ENCODE measurements at places on chromosomes 13 and 19. TPM values are rescaled to one million over a fixed set of nuclear protein-coding genes. Genes with fewer than 3 reads are reported as not detected.

- no peak for DNase-seq
These were observed 15.9 kb upstream of the EID2 start for GRCh38 chr19:39555883-39556282.

ZNF578 gene
- total RNA-seq = 4.2 TPM

GRIN3B gene
- 0.45 TPM for total RNA-seq

PSG6 gene
- not detected for total RNA-seq

GRCh38 chr13:50649211-50649610 is 194.3 kb downstream of the DLEU7 start:
- DNase-seq = no peak

SLC25A41 gene
- not detected for total RNA-seq

BEST2 gene
- 4.6 TPM for total RNA-seq

FCAR gene
- not detected for total RNA-seq

GRCh38 chr13:61685682-61686012 is 270.0 kb upstream of the PCDH20 start:
- DNase-seq = no peak

POU4F1 gene
- total RNA-seq = 0.32 TPM

CD22 gene
- 0.60 TPM for total RNA-seq

DNA sequence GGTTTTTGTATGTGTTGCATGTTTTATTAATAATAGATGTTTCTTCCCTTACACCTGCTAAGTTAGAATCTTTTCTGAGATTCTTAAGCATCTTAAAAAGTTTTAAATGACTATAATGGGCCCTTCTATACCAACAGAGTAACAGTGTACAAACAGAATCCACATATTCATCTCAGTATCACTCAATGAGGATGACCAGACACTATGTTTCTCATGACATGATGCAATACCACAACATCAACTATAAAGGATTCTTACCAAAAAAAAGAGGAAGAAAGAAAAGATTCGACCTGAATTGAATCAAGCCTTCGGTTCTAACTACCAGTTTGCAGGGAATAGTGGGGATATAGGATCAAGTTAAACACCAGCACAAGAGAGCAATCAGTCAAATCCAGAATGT is 56.5 kb downstream of the INTS6 start:
- DNase-seq = no peak

DNA sequence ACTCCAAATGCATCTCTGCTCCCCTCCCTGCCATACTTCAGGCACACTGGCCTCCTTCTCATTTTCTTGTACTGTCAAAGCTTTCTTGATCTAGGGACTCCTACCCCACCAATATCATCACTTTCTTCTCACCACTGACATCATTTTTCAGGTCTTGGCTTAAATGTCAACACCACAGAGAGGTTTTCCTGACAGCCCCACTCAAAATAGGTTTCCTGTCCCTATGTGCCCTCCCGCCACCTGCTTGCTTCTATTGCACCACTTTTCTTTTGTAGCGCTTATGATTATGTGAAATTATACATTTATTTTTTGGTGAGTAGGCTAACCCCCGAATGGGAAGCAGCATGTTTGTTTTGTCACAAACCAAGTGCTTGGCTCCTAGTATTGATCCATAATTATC is 164.6 kb downstream of the NDFIP2 start:
- no peak for DNase-seq

GRCh38 chr19:41307090-41307875 is 2.7 kb upstream of the CCDC97 start:
- no peak for DNase-seq

SYNE4 gene
- total RNA-seq = 20.8 TPM

POLD1 gene
- 149 TPM for total RNA-seq

DNA sequence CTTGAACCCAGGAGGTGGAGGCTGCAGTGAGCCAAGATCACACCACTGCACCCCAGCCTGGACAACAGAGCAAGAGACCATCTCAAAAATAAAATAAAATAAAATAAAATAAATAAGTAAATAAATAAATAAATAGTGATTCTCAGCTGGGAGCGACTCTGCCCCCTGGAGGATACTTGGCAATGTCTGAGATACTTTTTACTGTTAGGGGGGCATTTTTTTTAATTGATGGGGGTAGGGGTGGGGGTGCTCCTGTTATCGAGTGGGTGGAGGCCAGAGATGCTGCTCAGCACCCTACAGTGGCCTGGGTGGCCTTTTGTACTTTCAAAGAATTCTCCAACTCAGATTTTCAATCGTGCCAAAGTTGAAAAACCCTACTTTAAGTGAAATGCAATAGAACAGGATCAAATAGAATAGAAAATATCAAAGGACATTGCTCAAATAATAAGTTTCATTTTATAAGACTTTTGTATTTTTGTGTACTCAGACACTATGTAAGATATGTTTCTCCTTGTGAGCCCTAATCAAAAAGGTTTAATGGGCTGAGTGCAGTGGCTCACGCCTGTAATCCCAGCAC is 7.1 kb upstream of the CLPP start:
- DNase-seq = no peak
